ENCODE measurements at places on chromosomes 3 and 15.

GRCh38 chr3:151087648-151088047 lies 2.2 kb downstream of the MED12L start:
- DNase-seq, result no peak

DNA sequence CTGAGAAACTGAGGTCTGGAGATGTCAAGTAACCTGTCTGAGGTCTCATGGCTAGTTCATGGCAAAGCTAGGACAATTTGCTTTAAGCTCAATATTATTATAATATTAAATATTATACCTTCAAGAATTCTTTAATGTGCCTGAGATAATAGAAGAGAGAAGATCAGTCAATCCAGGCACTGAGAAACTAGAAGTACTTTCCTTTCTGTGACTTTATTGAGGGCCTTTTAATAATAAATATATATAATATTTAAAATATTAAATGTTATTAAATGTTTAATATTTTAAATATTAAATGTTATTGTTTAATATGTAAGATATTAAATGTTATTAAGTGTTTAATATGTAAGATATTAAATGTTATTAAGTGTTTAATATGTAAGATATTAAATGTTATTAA lies 144.3 kb upstream of the DNAJC19 start:
- no peak for DNase-seq

DNA sequence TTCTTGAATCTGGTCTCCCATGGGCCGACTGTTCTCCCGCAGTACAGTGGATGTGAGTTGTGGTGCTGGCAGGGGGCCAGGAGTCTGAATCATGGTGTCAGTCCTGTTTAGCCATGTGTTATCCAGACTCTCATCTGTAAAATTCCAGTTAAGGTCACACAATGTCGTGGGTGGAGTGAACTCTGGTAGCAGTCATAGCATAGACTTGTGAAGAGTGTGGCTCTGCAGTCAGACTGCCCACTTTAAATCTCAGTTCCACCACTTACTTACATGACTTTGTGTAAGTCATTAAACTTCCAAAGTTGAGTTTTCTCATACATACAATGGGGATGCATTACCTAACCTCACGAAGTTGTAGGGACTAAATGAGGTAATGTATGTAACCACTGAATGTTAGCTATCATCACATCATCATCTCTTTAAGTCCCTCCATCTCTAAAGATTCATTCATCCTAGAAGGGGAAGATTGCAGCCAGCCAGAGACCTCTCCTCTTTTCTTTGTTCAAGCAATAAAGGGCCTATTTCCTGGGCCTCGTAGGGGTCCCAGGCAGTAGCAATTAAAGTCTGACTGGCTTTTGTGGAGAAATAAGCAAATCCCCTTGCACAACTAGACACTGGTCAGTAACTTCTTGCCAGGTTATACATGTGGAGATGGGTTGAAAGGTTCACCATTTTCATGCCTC lies 93.9 kb downstream of the PCCB start:
- no peak for DNase-seq

DNA sequence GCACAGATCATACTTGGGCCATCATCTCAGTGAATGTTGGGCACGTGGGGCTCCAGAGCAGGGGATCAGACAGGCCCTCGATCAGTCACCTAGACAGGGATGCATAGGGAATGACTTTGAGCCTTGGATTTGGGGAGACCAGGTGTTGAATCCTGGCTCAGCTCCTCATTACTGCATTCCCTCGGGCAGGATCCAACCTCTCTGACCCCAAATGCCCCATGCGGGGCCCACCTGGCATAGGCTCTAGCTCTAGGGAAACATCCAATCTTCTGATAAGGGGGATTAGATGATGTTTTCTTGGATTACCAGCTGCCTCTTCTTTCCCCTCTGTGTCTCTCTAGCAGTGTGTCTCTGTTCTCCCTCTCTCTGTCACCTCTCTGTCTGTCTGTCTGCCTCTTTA lies 22.7 kb downstream of the LOXL1 start:
- DNase-seq, result no peak

Measured in hippocampal formation (tissue), 2 donors.